ENCODE measurements at places on chromosomes 1 and 21.

- DNase-seq, result no peak
These were observed 18.3 kb downstream of the EDN2 start for GRCh38 chr1:41466146-41466545.

GRCh38 chr21:26956216-26956615 lies 10.7 kb downstream of the ADAMTS5 start:
- DNase-seq, result no peak

GRCh38 chr21:35893156-35893555 lies 167.2 kb downstream of the SETD4 start:
- DNase-seq, result no peak

DNA sequence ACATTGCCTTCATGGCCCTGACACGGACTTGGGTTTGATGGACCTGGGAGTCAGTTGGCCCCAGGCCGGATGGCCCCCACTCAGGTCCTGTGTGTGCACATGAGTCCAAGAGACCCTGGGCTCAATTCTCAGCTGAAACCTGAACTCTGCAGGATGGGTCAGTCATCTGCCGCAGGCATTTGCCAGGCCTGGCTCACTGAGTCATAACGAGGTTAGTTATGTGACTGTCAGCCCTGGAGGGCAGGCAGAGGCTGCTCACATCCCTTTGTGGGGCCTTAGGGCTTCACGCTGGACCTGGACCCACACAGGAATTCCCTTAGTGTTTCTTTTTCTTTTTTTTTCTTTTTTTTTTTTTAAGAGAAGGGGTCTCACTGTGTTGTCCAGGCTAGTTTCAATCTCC lies 46.5 kb downstream of the PSMG1 start:
- DNase-seq, result no peak

GRCh38 chr1:221708076-221708571 lies 33.8 kb downstream of the DUSP10 start:
- no peak for DNase-seq

GRCh38 chr1:96515430-96515829 lies 206.2 kb upstream of the PTBP2 start:
- no peak for DNase-seq

DNA sequence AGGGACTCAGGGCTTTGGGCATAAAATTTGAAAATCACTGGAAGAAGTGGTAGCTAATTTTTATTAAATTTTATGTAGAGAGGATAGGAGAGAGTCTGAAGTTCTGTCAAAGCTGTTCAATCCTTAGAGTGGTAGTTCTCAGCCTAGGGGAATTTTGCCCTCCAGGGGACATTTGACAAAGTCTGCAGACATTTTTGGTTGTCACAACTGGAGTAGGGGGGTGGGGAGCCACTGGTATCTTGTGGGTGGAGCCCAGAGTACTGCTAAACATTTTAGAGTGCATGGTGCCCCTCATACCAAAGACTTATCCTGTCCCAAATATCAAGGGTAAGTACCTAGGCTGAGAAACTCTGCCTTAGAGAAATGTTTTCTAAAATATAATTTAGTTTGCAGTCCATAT lies 30.2 kb downstream of the RASAL2 start:
- no peak for DNase-seq

- DNase-seq, result no peak
These were observed 586.4 kb upstream of the ZRANB2 start for GRCh38 chr1:71667216-71667615.

- no peak for DNase-seq
These were observed 2.8 kb downstream of the IFI16 start for GRCh38 chr1:159012495-159012894.

All from iPS DF 6.9 (cell line).